ENCODE measurements at places on chromosomes 3 and 15.

- no peak for DNase-seq
These were observed 35.7 kb downstream of the CLK3 start for GRCh38 chr15:74651242-74651741.

DNA sequence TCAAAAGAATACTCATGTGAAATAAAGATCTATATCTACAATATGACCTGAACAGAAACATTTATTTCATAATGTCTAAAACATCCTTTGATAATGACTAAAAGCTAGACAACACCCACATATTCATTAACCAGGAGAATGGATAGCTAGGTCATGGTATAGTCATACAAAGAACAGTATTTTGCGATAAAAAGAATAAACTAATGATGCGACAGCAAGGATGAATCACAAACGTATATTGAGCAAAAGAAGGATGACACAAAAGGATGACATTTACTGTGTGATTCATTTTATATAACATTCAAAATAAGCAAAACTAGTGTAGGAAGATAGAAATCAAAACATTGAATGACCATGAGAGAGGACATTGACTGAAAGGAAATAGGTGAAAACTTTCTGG lies 1233.1 kb downstream of the OTOL1 start:
- DNase-seq, result no peak

DNA sequence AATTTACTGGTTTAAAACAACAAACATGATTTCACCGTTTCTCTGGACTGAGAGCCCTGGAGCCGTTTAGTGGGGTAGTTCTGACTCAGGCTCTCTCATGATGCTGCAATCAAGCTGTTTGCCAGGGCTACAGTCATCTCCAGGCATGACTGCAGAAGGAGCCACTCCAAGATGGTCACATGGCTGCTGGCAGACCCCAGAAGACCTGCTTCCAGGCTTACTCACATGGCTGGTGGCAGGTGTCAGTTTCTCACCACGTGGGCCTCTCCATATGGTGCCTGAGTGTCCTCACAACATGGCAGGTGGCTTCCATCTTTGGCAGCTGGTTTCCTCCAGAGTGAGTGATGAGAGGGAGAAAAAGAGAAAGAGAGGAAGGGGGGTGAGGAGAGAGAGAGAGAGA lies 378.3 kb upstream of the RGMA start:
- DNase-seq, result no peak

DNA sequence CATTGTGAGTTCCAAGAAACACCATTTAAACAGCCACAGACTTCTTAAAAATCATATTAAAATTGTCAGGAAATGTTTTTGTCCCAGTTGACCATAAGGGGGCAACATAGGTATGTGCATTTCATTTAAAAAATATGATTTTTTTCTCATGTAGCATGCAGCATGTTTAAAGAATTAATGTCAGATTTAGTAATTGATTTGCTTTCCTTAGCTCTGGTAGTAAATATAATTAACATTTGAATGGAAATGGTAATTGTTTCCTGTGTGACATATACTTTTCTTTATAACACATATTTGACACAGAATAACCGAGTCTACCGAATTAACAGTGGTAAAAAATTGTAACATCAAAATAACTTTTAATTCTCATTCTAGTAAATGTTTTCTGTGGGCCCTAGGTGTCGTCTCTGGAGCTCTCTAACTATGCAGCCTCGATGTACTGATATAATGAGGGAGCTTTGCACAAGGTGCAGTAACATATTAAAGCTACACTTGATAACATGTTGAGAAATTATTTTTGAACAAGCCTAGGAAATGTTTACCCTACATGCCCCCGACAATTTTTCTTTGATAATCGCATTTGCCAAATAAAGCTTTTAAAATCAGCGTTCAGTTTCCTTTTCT lies 34.9 kb downstream of the NXPE3 start:
- DNase-seq, result no peak

DNA sequence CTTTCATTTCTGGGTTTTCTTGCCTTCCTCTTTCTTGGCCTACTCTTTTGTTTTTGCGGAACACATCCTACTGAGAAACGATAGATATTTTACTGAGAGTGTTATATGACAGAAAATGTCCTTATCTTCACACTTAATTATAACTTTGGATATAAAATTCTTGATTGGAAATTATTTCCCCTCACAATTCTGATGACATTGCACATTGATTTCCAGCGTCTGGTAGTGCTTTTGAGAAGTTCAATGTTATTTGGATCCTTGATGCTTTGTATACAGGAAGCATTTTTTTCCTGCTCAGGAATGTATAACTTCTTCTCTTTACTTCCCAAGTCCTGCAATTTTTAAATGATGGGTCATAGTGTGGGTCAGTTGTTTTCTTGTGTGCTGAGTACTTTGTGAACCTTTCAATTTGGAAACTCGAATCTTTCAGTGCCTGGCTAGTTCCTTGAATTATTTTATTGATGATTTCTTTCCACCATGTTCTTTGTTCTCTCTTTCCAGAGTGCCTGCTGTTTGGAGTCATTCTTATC lies 183.9 kb downstream of the PDCD6IP start:
- DNase-seq, result no peak

GRCh38 chr3:46987743-46988401 lies 8.4 kb downstream of the NBEAL2 start:
- no peak for DNase-seq

GRCh38 chr3:197000211-197000610 lies 29.4 kb downstream of the MELTF start:
- DNase-seq, result no peak

DNA sequence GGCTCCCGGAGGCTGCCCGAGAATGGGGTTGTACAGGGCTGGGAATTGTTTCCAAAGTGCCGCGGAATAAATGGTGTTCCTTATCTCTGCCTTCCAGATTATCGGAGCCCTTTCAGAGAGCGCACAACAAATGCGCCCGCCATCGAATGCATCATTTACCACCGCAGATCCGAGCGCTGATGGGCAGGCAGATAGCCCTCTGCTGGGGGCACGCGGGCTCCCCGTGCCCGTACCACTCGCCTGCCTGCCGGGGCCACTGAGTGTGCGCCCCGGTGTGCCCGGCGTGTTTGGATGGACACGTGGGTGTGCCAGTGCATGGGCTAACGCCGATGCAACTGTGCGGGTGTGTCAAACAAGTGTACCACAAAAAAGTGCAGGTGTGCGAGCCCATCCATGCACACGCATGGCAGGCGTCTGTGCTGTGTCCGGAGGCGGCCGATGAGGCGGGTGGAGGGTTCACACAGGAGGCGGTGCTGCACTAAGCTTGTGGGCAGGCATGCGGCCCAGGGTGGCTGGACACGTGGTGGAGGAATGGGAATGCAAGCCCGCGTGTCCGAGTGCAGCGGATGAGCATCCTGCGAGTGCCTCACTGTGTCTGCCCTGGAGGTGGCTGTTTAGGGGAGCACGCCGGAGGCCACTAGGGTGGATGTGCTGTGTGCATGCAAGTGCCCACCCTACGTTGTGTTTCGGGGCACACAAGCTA lies 3.8 kb upstream of the GATA2 start:
- DNase-seq, result peak; percentile 74

DNA sequence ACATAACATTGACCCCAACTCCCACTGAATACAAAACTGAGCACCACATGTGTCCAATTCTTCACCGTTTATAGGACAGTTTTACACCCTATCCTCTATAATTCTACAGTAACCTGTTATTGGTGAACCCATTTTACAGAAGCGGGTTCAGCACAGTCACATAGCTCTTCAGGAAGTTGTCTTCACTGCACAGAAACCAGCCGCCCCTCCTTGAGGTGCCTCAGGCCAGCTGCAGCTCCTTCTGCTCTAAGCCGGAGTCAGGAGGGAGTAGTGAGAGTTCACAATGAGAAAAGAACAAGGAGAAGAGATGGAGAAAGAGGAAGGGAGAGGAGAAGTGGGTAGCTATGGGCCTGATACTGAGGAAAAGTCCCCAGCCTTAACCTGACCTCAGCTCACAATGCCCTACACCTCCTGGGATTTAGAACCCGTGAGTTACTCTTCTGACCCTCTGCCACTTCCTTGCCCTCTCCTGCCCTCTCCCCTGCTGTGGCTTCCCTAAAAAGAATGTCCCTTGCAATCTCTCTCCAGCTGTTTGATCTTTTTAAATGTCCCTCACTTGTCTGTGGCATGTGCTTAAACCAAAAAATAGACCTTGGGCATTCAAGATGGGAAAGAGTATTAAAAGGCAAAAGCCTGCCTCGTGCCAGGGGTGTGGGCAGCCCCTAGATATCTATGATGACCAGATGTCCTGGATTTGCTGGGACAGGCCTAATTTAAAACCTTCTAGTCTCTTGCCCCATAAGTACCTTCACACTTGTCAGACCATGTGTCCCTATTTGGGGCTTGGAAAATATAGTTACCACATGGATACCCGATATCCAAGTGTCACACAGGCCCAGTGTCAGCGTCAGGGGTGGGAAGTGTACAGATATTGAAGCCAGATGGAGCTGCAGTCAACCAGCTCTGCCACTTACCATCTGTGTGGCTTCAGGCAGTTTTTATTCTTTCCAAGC lies 71.3 kb upstream of the HES1 start:
- no peak for DNase-seq

- no peak for DNase-seq
These were observed 13.2 kb downstream of the HPS3 start for GRCh38 chr3:149142682-149143081.

DNA sequence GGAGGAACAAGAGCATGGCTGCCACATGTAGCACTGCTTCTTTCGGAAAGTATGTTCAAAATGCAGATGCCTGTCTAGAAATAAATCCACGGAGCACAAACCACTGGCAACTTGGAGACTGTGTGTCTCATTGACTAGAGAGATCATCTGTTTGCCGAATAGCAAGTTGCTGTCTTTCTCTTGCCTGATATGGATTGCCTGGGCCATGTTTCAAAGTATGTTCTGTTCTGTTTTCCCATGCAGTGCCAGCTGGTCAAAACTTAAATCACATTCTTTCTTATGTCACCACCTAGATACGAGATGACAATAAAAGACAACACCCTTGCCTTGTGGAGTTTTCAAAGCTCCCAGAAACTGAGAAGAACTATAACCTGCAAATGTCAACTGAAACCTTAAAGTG lies 318.9 kb downstream of the RYR3 start:
- no peak for DNase-seq

GRCh38 chr3:182485301-182485700 lies 308.0 kb upstream of the ATP11B start:
- no peak for DNase-seq

- no peak for DNase-seq
These were observed 103.7 kb downstream of the MYH15 start for GRCh38 chr3:108406661-108407206.

DNA sequence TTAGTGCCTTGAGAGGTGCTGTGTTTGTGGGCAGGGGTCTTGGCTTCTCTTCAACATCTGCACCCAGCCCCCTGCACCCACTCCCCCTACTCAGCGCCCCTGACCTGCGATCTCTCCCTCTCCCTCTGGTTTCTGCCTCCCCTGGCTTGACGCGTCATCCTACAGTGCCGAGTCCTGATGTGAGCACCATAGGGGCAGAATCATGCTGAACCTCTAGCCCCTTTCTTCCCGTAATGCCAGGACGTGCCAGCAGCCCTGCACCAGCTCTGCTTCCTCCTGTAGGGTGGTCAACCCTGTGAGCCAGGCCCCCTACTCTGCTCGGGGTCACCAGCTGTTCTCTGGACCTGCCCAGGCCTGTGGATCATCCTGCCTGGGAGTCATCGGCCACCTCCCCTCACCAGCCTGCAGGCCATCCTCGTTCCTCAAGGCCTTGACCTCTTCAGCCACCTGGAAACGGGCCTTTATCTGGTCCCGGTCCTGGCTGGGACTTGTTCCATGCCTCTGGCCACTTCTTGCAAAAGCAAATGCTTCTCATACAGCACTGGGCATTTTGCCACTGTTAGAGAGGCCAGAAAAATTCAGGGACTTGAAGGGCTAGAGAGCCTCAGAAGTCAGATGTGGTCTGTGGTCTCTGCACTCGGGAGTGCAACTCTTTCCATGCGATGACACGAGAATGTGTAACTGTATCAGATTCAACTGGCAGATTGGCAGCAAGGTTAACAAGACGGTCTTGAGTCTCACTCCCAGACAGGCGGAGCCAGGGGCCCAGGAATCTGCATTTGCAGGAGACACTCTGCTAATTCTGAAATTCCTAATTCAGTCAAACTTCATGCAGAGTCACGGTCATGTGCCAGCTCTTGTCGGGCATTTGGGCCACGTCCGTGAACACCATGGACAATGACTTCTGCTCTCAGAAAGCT lies 16.7 kb upstream of the KLF15 start:
- DNase-seq, result no peak

DNA sequence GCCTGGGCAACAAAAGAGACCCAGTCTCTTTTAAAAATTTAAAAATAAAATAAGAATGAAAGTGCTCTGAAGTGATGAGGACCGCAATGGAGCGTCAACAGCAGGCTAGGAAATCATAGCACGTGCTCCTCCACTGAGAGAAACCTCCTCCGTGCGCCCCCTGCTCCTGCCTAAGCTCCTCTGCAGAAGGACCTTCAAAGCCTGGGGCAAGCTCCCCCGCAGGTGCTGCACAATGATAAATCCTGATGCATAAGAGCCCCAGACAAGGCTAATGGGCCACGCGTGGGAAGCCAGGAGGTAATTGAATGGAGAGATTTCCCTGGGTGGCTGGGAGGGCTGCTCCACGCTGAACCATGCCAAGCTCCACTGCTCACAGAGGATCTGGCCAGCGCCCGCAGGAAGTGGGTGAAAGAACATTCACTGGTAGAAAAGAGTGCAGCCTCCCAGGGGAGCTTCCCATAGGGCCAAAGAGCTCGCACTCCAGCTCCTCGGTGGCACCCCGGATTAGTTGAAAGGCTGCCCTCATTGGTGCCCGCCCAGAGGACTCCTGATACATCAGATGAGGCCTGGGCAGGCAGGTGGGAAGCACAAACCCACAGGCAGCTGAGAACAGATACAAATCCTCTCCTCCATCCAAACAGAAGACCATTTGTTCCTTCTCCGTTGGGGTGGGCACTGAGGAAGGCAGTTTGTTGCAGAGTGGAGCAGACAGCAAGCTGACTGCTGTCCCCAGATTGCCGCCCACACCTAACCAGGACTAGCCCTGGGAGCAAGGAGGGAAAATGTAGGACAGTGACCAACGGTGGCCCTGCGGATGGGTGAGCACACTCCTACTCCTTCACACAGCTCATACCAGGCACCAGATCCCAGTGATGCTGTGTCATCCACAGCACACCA lies 52.5 kb downstream of the CPN2 start:
- no peak for DNase-seq

GRCh38 chr15:70788114-70789049 lies 25.0 kb upstream of the UACA start:
- DNase-seq, result no peak

GRCh38 chr3:135056084-135056730 lies 261.1 kb downstream of the EPHB1 start:
- no peak for DNase-seq

- DNase-seq, result no peak
These were observed 79.1 kb downstream of the ARRDC4 start for GRCh38 chr15:98039596-98039995.

DNA sequence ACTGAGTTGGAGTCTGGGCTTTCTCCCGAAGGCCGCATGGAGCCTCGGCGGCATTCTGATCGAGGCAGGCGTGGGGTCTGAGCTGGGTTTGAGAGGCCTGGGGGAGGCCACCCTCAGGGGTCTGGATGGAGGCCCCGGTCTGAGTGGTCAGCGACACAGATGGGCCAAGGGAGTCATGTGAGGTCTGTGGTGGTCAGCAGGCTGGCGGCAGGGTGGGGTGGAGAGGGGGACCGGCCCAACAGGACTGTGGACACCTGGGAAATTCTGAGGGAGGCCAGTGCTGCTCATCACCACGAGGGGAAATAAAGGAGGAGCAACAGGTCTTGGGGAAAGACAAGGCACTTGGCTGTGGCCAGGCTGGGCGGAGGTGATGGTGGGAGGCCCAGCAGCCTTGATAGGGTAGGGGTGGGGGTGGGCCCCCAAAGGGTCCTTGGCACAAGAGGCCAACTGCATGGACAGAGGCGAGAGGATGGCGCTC lies 16.2 kb downstream of the CTSH start:
- DNase-seq, result peak; percentile 35

- DNase-seq, result no peak
These were observed 43.7 kb upstream of the TIPARP start for GRCh38 chr3:156630773-156631093.

Data from endodermal cell (in vitro differentiated cells).